ENCODE measurements at places on chromosomes 3 and 15.

- DNase-seq: no peak
Observed at GRCh38 chr15:78807359-78807758, 3.9 kb downstream of the ADAMTS7 start.

DNA sequence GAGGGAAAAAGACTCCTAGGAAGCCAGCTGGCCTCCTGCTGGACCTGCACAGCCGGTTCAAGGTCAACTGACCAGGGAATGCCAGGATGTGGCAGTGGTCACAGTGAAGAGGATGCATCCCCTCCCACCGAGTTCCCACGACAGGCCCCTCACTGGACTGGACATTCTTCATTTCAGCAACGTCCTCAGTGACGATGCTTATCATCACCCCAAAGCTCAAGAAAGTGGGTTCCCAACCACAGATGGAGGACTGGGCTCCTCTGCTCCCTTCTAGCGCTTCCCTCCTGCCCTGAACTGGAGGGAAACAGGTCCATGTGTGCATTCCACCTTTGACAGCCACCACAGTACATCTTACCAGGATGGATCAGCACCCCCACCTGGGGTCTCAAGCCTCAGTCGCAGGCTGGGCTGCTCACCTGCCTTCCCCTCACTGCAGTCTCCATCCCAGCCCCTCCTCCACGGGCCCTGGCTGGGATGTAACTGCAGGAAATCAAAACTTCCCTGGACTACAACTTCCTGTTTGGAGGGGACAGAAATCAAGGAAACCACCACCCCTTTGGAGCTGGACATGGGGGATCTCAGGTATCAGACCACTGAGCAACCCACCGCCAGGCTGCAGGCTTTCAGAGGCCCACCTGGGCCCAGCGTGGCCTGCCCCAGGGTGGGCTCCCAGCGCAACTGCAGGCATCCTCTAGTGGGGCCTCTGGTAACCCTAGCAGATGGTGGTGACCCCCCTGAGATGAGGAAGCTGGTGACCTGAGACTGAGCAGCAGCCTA, 7.3 kb downstream of the CALML4 start:
- DNase-seq: no peak

DNA sequence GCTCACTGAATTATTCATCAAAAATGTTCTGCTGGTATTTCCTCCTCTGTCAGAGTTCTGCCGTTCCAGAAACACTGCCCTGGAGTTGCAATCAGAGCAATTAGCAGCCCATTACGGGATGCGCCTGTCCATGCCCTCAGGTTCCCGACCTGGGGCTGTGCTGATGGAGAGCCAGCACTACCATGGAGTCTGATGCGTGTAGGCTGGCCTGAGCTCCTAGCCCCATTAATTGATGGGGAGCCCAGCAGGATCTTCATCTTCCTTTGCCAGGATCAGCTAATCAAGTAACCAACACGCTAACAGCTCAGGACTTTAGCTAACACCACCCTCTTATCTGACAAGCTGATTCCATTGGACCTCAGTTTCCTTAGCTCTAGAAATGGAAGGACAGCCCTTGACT, 164.2 kb downstream of the ABHD5 start:
- DNase-seq: no peak

DNA sequence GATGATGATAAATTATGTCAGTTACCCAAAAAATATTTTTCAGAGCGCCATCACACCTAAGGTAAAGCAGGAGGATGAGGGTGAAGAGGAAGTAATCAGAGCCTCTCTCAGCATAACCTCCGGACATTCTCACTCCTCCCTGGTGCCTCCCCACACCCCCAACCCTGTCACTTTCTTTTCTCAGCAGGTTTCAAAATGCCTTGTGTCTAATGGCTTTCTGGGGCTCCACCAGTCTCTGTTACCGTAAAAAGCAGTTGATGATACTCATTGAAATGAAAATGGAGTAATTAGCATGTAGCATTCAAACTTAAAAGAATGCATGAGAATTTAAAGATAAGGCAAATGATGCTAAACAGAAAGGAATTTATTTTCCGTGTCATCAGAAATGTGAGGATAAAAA, 180.0 kb downstream of the ERC2 start:
- DNase-seq: no peak

DNA sequence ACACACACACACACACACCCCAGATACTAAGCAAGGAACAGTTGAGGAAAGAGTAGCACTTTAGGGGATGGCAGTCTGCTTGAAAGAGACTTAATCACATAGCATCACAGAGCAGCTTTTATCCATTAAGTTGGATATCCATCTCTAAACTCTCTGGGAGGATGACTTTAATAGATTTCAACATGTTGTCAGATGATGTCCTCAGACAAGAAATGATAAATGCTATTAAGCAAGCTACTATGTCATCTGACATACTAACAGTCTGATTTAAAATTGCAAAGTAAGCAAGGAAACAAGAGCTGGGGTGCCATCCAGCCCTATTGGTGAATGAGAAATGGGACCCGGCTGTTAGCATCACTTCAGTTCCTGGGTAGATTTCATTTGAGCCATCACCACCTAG, 136.9 kb downstream of the PLCL2 start:
- no peak for DNase-seq

GRCh38 chr3:171783626-171784025, 26.7 kb downstream of the PLD1 start:
- DNase-seq: no peak

DNA sequence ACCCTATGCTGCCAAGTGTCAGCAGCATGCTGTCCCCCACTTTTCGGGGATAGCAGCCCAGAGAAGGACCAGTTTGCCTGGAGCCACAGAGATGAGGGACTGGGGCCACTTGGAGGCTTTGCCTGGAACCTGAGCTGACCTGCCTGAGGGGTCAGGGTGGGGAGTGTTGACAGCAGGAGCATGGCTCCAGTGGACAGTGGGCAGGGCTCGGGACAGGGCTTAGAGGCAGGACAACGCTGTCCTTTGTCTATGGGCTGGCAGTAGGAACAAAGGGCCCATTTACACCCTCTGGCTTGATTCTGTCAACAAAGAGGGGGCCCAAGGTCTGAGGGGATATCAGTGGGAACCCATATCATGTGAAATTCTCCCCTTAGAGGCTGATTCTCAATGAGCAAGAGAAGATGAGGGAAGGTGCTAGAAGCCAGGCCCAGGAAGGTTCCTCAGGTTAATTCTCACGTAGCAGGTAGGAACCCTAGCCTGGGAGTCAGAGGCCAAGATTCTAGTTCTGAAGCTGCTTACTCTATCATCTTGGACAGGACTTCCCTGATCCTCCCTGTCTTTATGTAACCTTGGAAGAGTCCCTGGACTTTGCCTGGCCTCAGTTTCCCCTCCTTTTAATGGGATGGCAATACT, 29.7 kb upstream of the HHATL start:
- no peak for DNase-seq

GRCh38 chr3:196872316-196872715, 4.6 kb downstream of the SENP5 start:
- DNase-seq: no peak

GRCh38 chr3:129645286-129645685, 38.8 kb upstream of the PLXND1 start:
- DNase-seq: no peak

DNA sequence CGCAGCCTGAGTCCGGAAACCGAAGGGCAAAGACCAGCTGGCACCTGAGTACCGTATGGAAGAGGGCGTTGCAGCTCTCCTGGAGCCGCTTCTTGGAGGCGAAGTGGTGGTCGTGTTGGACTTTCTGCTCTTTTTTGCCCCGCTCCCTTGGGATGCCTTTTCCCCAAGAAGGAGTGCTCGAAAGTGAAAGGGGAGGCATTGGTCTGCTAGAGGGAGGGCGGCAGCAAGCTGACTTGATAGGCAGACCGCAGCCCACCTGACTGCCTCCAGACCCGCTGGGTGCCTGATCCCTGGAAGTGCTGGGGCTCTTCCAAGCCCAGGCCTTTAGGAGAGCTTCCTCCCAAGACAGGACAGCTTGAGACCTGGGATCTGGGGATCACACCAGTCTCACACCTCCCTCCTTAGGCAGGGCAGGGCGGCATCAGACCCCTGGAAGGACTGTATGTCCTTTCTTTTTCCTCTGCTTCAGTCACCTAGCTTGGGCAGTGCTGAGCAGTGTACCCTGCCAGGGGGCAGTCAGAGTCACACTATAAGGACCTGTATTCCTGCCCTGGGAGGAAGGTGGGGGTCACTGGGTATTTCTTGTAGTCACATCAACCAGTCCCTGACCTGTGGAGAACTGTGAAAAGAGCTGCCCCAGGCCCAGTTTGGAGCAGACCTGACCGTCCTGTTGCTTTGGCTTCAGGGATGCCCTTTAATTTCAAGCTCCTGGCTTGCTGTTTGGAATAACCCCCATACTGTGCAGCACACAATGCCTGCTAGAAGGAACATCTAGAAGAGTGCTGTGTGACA, 2.1 kb downstream of the ACVR2B start:
- peak; percentile 24 for DNase-seq

DNA sequence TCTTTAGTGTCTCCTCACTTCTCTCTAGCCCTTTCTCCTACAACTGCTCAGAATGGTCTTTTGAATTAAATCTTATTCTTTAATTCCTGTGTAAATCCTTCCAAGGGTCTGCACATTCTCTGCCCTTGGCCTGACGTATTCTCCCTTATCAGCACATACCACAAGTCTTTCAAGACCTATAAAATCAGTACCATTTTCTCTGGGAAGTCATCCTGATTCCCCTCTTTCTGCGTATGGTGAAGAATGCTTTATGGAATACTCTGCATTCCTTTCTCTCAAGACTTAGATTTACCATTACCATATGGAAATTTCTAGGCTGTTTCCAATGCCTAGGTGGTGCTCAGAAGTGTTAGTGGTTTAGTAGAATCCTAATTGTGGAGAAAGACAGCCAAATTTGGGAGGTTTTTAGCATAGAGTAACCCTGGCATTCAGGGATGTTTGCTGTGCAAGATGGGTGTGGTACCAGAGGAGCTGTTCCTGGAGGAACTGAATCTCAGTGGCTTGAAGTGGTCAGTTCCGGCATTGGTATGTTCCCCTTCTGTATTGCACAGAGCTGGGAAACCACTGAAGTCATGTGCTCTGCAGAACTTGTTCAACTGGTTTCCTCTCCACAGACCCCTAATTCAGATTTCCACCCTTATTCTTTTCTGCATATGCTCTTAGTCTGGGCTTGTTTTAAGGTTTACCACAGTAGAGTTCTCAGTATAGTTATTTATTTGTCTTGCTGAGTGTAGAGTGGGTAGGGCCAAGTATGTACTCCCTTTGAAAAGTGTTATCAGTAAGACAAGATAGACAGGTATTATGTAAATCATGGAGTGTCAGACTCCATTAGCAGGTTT, 24.5 kb downstream of the IQGAP1 start:
- DNase-seq: peak; percentile 42

DNA sequence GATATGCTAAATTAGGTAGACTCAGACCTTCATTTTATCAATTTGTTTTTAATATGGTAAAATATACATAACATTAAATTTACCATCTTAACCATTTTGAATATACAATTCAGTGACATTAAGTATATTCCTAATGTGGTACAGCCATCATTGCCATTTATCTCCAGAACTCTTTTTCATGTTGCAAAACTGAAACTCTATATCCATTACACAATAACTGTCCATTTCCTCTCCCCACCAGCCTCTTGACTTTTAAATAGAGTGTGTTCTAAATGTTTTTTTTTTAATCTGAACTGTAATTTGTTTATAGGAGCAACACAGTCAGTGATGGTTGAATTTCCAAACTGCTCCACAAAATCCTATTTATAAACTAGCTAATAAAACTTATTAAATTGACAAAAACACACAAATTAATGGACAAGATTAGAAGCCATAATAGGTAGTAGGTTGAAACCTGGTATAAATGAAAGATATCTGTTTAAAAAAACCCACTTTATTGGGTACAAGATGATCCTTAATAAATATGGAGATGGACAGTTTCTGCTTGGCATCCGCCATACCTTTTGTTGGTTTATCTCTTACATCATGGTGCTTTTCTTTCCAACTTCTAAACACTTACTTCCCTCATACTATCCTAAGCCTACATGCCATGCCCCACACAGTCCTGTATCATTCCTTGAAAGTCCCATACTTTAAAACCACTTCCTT, 142.4 kb downstream of the ZPLD1 start:
- no peak for DNase-seq

DNA sequence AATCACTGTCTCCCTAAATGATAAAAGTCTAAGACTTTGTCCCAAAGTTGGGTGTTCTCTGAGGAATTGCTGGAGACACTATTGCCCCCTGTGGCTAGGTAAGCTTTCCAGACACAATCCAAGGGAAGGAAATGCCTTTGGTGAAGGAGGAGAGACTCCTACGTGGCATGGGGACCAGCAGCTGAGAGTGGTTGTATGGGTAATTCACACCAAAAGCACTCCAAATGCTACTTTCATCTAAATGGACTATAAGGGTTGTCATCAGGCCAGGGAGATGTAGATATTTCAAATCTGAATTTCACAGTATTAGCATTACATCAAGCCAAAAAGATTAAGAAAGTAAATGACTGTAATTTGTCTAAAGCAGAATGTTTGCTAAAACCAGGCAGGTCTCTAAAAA, 400.8 kb upstream of the THBS1 start:
- no peak for DNase-seq

- no peak for DNase-seq
Observed at GRCh38 chr15:78353093-78353492, 12.9 kb downstream of the CRABP1 start.

DNA sequence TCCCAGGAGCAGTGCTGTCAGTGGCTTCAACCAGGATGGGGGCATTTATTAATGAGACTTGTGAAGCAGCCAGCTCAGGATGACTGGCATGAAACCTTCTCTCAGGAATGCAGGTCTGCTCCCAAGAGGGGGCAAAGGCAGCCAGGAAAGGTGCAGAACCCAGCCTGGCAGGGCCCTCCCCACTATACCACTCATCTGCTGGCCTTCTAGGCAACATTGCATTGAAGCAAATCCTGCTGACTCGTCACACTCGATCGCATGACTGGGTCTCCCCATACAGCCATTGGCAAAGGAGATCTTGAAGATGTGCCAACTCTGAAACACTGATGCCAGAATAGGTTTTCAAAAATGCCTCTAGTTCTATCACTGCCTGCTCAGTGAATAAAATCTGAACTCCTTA, 65.7 kb upstream of the CMTM7 start:
- no peak for DNase-seq

- peak; percentile 74 for DNase-seq
Observed at GRCh38 chr15:71278989-71279756, 163.9 kb downstream of the THSD4 start.

DNA sequence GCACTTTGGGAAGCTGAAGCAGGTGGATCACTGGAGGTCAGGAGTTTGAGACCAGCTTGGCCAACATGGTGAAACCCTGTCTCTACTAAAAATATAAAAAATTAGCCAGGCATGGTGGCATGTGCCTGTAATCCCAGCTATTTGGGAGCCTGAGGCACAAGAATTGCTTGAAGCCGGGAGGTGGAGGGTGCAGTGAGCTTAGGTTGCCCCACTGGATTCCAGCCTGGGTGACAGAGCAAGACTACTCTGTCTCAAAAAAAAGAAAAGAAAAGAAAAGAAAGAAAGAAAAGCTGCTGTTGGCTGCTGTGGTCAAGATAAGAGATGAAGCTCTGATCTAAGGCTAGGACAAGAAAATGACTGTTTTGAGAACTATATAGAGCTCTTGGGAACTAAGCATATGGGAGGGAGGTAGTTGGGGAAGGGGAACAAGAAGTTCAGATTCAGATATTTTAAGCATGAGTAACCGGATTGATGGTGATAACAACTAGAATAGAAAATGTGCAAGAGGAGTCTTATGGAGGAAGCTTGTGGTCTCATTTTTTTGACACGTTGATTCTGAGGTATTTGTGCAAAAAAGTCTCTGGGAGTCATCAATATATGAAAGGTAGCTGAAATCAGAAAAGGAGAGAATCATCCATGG, 25.7 kb downstream of the DNAH12 start:
- DNase-seq: no peak

- DNase-seq: no peak
Observed at GRCh38 chr3:11037241-11037873, 44.8 kb downstream of the SLC6A1 start.

- no peak for DNase-seq
Observed at GRCh38 chr3:135970506-135971116, 5.1 kb downstream of the PPP2R3A start.
